ENCODE measurements at places on chromosomes 7 and 10.

DNA sequence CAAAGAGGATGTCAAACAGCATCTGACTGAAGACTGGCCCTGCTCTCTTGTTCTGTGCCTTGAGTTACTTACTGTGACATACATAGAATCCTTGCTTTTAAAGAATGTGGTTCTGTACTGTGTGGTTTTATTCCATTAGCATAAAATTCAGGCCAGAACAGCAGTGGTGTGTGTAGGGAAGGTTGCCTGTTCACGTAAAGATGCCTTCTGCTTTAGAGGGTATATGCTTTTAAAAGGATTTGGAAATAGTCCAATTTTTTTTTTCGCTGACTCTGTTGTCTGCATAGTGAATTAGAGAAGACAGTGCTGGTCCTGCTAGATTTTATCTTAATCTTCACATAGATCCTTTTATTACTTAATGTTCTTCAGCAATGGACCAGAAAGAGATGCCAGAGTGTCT lies 470.8 kb upstream of the SEMA3A start:
- no peak for DNase-seq

- no peak for DNase-seq
Measured at GRCh38 chr7:113283861-113284260, 165.5 kb upstream of the SMIM30 start.

DNA sequence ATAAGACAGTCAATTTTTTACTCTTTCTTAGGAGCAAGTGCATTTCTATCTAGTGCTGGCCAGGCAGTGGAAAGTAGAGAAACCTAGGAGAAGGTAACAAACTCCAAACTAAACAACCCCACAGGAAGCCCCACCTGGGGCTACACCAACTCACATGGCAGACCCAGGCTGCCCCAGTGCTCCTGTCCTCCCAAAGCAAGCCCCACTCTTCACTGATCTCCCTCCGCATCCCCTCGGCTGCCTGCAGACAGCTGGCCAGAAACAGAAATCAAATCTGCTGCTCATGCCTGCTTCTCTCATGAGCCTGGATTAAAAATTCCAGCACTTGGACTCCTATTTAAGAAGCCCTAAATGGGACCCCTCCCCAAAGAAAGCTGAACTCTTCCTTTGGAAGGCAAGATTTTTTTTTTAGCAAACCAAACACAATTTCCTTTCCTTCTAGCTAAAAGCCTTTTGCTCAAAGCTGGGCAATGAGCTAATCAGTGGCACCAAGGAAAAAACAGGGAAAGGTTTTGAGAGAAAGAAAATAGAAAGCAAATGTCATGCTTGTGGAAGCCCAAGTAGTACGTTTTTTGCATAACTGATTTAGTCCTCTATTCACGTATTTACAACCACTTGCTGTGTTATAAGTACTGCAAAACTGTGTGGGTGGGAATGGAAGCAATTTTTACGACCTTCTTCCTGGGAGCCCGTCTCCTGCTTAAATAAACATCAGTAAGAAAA lies 10.8 kb downstream of the PDE1C start:
- no peak for DNase-seq

DNA sequence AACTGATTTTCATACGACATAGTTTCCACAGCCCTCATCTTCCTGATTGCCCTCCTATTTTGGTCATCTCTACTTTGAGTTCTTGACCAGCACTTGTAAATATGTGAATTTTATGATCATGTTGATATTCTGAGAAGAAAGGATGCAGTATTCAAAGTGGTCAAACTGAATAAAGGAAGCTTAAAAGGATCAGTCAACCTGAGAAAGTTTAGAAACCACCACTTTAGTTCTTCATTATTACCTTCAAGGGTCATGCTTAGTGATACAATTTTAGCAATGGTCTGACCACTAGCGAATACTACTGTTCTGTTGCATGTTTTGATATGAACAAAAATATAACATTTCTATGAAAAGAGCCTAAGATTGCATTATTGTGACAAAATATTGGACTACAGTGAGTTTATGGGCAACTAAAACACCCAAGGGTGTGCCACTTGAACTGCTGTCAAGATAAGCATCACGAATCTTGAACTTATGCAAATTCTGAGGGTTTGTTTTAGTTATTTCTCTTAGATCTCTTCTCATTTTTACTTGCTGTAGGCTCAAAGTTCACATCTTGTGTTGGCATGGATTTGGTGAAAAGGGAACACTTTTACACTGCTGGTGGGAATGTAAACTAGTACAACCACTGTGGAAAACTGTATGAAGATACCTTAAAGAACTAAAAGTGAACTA lies 247.7 kb downstream of the IPMK start:
- no peak for DNase-seq

GRCh38 chr7:158318511-158318913 lies 269.1 kb downstream of the PTPRN2 start:
- no peak for DNase-seq

DNA sequence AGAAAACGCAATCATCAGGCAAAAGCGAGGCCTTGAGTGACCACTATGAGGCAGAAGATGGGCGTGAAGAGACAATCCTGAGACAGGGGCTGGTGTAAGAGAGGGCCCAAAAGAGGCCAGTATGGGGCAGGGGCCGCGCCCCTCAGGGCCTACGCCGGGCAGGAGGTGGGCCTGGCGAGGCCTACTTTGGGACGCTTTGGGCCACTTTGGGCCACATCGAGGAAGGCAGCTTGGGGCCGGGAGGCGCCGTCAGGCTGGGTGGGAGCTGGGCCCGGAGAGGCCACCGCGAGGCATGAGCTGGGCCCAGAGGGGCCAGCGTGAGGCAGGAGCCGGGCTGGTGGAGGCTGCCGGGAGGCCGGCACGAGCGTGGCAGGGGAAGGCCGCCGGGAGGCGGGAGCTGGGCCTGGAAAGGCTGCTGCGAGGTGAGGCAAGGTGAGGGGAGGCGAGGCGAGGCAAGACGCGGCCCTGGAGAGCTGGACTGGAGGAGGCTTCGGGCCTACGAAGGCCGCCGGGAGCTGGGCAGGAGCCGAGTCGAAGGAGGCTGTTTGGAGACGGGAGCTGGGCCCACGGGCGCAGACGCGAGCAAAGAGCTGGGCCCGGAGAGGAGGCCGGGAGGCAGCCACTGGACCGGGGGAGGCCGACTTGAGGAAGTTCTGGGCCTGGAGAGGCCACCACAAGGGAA lies 171.3 kb downstream of the TPST1 start:
- no peak for DNase-seq

DNA sequence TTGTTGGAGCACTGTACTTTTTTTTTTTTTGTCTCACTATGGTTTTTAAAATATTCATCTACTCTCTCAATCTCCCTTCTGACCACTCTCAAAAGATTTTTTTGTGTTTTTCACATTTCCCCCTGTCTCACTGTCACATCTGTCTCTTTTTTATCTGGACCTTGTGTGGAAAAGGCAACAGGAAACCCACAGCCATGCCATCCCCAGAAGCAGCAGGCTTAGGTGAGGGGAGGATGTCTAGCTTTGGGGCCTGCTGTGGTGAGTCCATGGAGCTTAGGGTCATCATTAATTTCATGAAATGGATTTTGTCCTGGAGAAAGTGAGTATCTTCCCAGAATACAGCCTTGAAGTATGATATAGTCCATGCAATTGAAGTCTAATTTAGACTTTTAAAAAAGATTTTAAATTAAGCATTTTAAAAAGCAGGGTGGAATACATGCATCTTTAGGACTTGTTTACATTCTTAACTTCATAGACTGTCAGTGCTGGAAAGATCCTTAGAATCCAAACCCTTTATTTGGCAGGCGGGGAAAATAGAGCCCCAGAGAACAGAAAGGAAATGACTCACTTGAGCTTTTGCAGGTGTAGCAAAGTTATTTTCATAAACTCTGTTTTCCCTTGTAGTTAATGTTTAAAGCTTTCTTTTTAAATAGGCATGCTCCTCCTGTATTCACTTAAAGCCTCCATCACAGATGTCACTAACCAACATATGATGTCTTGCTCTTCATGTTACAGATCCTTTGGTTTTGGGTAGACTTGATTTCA lies 25.1 kb downstream of the MINDY4 start:
- DNase-seq = no peak

- DNase-seq = no peak
Measured at GRCh38 chr10:51897560-51897959, 198.2 kb upstream of the CSTF2T start.

DNA sequence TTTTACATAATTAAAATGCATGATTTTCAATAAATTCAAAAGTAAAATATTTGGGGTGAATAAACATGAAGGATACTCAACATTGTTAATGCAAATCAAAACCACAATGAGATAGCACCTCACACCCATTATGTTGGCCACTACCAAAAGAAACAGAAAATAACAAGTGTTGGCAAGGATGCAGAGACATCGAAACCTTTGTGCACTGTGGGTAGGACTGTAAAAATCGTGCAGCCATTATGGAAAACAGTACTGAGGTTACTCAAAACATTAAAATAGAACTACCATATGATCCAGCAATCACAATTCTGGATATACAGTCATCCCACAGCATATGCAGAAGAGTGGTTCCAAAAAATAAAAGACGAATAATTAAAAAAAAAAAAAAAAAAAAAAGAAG lies 13.1 kb downstream of the EZH2 start:
- DNase-seq = no peak

DNA sequence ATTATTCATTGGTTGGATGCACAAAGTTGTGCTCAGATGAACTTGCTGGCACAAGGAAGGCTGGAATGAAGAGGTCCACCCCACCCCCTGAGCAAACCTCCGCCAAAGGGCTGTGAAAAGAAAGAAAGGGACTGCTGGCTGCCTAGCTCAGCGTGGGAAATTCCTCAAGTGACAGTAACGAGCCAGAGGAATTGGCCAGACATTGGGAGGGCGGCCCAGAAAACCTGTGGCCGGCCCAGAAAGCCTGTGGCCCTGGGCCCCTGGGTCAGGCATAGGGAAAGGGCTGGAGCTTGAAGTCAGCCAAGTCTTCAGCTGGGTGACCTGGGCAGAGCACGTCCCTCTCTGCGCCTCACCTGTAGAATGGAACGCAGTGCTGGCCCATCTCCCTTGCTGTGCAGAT lies 30.6 kb upstream of the CTBP2 start:
- no peak for DNase-seq

- DNase-seq = no peak
Measured at GRCh38 chr7:91660734-91661356, 219.7 kb downstream of the MTERF1 start.

- DNase-seq = no peak
Measured at GRCh38 chr10:126598009-126598408, 72.5 kb downstream of the C10orf90 start.

Data from activated CD8-positive, alpha-beta memory T cell treated with anti-CD3 and anti-CD28 coated beads for 1 hour (primary cell).